Inflammatory macrophage (primary cell): ENCODE measurements at places on chromosomes 7 and 10.

- DNase-seq, result no peak
These were observed 205.3 kb upstream of the ZNF32 start for GRCh38 chr10:43854007-43854406.

DNA sequence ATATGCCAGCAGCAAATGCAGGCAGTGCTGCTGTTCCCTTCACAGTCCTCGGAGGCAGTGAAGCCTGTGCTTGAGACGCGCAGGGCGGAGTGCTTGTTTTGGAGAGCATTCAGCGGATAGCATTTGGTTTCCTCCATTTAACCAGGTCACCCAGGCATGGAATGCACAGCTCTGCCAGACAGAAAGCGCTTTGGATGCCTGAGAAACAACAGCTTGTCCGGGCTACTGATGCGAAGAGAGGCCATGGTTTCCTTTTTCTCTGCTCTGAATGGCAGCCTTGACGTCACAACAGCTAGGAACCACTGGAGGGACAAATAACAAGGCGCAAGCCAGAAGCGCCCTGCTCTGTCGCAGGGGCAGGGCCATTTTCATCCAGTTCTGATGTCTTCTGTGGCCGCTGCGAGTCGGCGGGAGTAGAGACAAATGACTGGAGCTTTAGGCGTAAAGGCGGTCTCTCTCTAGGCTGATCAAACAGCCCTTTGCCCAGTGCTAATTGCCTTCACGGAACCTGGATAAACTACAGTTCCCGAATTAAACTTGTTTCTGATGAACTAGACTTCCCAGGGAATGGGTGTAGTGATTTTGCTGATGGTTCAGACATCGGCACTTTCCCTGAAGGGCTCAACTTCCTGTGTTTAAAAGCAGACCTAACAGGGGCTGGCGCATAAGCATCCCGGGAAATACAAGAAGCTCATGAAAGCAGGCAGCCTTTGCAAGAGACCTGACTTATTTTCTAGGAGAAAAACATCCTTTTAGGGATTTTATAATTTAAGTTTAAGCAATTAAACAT is 187.6 kb upstream of the KLF14 start:
- DNase-seq, result no peak

GRCh38 chr10:111077479-111077784 is 603 bp downstream of the ADRA2A start:
- no peak for DNase-seq

DNA sequence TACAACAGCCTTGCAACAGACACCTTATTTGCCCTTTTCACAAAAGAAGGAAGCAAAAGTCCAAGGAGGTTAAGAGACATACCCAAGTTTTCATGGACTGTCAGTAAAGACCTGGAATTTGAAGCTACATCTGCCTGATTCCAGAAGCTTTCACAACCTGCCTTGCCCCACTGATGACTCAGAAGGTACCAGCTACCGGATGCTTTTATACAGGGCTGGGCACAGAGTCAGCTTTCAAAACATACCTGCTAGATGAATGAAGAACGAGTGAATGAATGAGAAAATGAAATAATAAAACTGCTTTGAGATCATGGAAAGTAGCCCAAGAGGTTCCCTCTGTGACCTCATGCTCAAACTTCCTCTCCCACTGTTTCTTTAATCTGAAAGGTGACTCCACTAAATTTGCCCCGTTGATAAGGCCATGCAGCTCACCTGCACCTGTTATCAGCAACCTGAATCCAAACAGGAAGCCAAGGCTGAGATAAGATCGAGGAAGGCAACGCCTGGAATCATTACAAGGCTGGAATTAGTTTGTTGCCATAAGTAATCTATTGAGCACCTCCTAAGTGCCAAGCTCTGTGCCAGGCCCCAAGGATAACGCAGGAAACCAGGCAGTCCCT is 151.5 kb downstream of the WDR11 start:
- DNase-seq, result no peak

- DNase-seq, result no peak
These were observed 27.7 kb downstream of the PSAP start for GRCh38 chr10:71823356-71823755.

GRCh38 chr10:29616542-29616941 is 18.2 kb downstream of the SVIL start:
- DNase-seq, result no peak

DNA sequence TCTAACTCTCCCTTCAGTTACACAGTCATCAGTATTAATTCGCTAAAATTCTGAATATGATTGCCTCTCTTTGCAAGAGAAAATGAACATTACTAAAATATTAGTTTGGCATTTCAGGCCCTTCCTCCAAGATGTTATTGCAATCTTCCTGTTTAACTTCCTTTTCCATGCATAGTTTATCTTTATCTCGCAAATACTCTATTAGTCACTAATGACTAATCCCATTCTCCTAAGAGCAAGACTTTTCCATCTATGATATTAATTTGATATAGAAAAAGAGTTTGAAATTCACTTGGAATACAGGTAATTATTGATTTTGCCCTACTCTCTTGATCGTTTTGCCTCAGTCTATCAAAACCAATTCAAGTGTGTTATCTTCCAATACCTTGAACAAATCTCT is 41.8 kb upstream of the SEMA3A start:
- DNase-seq, result no peak

GRCh38 chr10:61832866-61833481 is 68.5 kb upstream of the ARID5B start:
- peak; percentile 10 for DNase-seq

GRCh38 chr7:83593921-83594475 is 54.9 kb downstream of the SEMA3E start:
- no peak for DNase-seq

- no peak for DNase-seq
These were observed 157.8 kb downstream of the SNX10 start for GRCh38 chr7:26449175-26450165.

DNA sequence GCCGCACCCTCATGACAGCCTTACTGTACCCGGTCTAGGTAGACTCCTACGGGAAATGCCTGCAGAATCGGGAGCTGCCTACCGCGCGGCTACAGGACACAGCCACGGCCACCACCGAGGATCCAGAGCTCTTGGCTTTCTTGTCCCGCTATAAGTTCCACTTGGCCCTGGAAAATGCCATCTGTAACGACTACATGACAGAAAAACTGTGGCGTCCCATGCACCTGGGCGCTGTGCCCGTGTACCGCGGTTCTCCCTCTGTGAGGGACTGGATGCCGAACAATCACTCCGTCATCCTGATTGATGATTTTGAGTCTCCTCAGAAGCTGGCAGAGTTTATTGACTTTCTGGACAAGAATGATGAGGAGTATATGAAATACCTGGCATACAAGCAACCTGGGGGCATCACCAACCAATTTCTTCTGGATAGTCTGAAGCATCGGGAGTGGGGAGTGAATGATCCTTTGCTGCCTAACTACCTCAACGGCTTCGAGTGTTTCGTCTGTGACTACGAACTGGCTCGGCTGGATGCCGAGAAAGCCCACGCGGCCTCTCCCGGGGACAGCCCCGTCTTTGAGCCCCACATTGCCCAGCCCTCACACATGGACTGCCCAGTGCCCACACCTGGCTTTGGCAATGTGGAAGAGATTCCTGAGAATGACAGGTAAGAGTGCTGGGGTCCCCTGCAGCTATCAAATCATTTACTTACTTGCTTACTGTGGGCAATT is 8.5 kb upstream of the CHCHD1 start:
- no peak for DNase-seq

DNA sequence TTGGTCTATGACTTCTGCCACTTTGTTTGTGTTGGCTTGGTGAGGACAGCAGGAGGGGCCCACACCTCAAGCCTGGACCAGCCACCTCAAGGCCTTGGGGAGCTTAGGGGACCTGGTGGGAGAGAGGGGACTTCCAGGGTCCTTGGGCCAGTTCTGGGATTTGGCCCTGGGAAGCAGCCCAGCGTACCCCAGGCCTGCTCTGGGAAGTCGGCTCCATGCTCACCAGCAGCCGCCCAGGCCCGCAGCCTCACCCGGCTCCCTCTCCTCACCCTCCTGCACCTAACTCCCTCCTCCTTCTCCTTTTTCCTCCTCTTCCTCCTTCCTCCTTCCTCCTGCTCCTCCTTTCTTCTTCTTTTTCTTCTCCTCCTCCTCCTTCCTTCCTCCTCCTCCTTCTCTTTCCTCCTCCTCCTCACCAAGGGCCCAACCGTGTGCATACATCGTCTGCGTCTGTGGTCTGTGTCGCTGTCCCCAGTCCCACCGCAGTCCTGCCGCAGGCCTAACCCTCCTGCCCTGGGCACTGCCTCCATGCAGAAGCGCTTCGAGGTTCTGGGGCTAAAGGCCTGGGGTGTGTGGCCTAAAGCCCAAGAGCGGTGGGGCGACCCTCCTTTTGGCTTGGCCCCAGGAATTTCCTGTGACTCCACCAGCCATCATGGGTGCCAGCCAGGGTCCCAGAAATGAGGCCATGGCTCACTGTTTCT is 5.3 kb downstream of the EN2 start:
- DNase-seq, result no peak

DNA sequence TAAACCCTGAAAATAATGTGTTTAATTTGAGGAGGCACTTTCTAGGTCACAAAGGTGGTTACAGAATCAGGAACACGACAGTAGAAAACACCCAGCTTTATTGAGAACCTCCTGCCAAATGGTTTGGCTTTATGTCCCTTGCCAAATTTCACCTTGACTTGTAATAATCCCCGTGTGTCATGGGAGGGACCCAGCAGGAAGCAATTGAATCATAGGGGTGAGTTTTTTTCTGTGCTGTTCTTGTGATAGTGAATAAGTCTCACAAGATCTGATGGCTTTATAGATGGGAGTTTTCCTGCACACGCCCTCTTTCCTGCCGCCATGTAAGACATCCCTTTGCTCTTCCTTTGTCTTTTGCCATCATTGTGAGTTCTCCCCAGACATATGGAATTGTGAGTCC is 193.8 kb upstream of the KLF6 start:
- DNase-seq, result no peak
